Urothelium cell line (cell line): ENCODE measurements at places on chromosomes 7 and 10.

- no peak for DNase-seq
Measured at GRCh38 chr7:80770675-80771081, 132.2 kb downstream of the CD36 start.

- DNase-seq, result no peak
Measured at GRCh38 chr10:112374724-112375541, 1.0 kb downstream of the ACSL5 start.

GRCh38 chr10:63642808-63643207, 121.6 kb downstream of the REEP3 start:
- DNase-seq, result no peak

DNA sequence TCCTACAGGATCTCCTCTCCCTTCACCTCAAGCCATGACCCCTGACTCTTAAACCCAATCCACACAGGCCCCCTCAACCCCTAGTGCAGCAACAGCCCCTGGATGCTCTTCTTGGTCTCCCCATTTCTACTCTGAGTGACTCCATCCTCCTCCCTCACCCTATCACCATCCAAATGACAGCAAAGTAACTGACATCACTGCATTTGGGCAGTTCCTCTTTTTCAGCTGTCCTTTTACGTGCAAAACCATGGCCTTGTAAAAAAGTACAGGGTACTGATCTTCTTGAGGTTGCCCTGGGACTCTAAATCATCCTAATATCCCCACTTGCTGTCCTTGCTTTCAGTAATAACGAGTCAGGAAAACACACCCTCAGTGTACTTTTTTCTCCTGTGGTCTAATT, 454.9 kb downstream of the ADRA2A start:
- DNase-seq, result no peak

GRCh38 chr10:87531908-87532622, 27.4 kb downstream of the MINPP1 start:
- no peak for DNase-seq

GRCh38 chr10:70132098-70133029, at the start of gene AIFM2:
AIFM2 (minus strand) TSS chr10:70132825; CDS start chr10:70124084, 8,741 bp downstream.
- peak; percentile 93 for DNase-seq

- DNase-seq, result no peak
Measured at GRCh38 chr10:85531706-85532105, 834.9 kb downstream of the GRID1 start.
